ENCODE measurements at places on chromosomes 2 and 18.

GRCh38 chr18:66510357-66511045 is 93.4 kb downstream of the CDH19 start:
- no peak for DNase-seq

- peak; percentile 66 for DNase-seq
Observed at GRCh38 chr2:30706534-30707303, 100.5 kb downstream of the CAPN13 start.

- DNase-seq, result no peak
Observed at GRCh38 chr2:129912871-129913694, 66.4 kb upstream of the RAB6C start.

DNA sequence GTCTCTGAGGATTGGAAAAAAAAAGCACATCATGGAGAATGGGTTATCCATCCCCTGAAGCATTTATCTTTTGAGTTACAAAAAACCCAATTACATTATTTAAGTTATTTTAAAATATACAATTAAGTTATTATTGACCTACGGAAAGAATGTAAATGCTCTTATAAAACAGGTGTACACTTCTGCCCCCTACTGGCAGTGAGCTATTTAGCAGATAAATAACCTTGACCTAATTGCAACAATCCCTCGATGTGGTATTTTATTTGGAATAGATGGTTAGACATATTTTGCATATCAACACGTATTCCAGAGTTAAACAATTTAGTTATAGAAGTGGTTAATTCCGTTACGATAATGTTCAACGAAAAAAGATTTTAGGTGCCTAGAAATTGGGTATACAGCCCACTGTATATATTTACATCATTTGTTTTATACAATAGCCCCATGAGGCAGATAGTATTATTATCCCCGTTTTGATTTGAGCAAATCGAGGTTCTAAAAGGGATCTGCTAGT is 9.1 kb upstream of the DAW1 start:
- peak; percentile 81 for DNase-seq

DNA sequence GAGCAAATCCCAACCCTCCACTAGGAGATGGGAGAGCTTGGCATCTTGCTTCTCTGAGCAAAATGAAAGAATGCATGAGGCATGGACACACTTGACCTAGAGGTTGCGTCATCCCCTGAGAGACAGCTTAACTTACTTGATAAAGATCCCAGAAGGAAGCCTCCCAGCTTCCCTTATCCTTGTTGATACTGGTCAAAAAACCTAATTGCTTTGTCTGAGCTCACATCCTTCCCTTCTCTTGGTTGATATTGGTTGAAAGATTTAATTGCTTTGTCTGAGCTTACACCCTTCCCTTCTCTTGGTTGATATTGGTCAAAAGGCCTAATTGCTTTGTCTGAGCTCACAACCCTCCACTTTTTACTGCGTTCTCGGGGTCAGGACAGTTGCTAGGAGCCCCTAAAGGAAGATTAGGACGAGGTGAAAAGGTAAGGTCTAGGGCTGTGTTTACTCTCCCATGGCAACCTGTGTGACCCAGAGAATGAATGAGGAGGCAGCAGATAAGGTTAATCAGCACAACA is 12.2 kb upstream of the BOD1L2 start:
- peak; percentile 5 for DNase-seq

DNA sequence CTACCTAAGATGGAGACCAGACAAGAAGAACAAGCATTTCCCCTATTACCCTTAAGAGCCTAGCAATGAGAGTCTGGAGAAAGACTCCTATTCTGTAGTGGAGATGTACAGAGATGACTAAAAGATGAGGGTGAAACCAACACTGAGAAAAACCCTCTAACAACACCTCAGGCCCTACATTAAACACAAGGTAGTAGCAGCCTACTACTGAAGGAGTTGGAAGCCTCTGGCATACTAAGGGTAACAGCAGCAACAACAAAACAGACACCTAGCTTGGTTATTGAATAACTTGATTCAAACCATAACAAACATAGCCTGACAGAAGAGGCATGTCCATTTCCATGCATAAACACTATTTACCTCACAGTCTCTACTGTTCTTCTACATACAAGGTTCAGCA is 60.5 kb downstream of the UGP2 start:
- DNase-seq, result no peak

DNA sequence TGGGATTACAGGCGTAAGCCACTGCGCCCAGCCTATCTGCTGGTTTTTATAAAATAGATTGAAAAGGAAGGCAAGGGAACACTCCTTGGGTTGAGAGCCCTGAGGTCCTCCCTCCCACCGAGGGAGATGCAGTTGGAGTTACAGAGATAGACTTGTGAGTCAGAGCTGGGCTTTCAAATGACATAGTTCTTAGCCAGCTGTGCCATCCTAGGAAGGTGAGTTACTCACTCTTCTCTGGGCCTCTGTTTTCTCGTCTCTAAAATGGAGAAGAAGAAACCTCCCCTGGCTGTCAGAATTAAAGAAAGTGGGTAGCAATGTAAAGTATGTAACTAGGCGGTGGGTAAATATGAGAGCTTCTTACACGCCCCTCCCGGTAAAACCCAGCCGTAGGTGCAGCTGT is 2.4 kb downstream of the LRRFIP1 start:
- no peak for DNase-seq

- DNase-seq, result peak; percentile 66
Observed at GRCh38 chr18:452816-453215, 47.7 kb downstream of the COLEC12 start.

DNA sequence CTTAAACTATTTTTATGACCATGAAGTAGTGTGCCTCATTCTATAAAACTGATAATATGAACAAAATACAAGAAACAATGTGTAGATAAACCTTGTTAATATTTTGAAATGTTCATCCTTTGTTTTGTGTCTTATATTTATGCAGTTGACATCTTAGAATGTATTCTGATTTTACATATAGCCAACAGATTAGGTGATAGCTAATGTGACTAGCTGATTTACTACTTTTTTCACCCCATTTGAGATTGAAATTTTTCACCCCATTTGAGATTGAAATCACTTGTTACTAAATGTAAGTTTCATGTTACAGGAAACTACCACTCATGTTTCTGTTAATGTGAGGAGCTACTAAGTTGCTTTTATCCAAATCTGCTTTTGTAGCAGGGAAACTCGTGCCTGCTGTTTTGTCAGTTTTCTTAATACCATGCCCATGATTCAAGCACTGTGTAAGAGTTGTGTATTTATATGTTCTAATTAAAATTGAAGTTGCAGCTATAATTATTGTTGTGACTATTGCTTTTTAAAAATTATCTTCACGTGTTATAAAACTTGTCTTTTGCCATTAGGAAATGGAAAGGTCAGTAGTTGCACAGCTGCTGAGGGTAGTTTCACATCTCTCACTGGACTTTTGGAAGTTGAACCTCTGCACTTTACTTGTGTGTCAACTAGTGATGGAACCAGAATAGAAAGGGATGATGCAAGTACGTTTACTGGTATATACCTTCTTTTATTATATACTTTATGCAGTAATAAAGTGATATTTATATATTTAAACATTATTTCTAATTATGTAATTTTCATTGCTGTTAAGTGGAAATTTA is 96.6 kb downstream of the BIRC6 start:
- DNase-seq, result no peak

DNA sequence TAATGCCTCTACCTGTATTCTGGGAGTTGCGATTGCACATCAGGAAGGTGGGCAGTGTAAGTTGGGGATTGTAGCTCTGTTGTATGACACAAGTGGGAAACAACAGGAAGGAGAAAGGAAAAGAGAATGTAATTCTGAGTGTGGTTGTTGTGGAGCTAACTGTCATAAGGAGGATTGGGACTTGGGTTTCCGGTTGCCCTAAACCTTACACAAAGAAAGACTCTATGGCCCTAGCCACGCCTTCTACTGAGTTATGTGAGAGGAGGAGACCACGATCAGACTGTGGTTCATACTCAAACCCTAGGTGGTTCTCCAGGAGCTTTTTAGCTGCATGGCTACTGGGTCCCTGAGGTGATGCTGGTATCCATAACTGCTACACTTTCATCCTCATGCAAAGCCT is 86.5 kb downstream of the TANC1 start:
- DNase-seq, result no peak

DNA sequence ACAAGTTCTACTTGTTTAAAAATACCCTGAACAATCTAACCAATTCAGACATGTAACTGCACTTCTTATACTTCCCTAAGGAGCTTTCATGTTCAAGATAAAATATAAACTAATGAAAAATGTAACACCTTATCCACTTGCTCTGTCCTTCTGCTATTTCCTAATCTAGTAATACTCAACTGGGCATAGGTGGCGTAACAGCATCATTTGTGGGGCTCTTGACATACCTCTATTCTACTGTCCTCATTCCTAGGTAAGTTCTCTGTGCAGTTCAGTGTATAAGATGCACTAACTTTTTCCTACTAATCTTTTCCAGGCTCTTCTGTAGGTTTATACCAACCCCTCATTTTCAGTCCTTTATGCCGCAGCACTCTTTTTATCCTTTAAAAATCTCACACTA is 36.7 kb downstream of the PRKD3 start:
- peak; percentile 50 for DNase-seq

GRCh38 chr2:105143467-105144151 is 97.9 kb upstream of the GPR45 start:
- no peak for DNase-seq

DNA sequence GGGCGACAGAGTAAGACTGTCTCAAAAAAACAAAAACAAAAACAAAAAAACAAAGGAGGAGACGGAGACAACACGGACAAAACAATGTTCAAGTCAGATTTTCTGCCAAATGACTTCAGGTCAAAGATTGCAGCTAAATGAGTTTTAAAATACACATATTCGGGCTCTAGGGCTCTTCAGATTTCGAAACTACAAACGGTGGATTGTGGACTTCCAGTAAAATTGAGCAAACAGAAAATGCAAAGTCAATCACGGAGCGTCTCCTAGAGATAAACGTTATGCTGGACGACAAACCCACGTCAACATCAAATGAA is 558 bp downstream of the MRPS5 start:
- no peak for DNase-seq

DNA sequence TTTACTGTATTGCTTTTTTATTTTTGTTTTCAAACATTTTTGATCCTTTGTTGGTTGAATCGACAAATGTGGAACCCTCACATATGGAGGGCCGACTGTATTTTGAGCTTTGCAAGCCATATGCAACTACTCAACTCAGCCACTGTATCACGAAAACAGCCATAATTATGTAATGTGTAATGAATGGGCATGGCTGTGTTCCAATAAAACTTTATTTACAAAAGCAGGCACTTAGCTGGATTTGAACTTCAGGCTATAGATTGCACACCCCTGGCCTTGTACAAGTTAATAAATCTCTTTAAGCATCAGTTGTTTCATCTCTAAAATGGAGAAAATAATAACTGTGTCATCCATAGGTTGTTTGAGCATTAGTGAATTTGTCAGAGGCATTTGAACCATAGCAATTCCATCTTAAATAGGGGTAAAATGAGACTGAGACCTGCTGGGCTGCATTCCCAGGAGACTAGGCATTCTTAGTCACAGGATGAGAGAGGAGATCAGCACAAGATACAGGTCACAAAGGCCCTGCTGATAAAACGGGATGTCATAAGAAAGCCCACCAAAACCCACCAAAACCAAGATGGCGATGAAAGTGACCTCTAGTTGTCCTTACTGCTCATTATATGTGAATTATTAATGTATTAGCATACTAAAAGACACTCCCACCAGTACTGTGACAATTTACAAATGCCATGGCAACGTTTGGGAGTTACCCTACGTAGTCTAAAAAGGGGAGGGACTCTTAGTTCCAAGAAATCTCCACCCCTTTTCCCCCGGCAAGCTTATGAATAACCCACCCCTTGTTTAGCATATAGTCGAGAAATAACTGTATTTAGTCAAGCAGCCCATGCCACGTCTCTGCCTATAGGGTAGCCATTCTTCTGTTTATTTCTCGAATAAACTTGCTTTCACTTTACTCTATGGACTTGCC is 13.7 kb upstream of the LTBP1 start:
- DNase-seq, result no peak

GRCh38 chr2:190534310-190535120 is at the start of gene NEMP2:
Gene NEMP2 (minus strand): TSS chr2:190534722. CDS start chr2:190534655, 67 bp downstream.
- DNase-seq, result peak; percentile 95

DNA sequence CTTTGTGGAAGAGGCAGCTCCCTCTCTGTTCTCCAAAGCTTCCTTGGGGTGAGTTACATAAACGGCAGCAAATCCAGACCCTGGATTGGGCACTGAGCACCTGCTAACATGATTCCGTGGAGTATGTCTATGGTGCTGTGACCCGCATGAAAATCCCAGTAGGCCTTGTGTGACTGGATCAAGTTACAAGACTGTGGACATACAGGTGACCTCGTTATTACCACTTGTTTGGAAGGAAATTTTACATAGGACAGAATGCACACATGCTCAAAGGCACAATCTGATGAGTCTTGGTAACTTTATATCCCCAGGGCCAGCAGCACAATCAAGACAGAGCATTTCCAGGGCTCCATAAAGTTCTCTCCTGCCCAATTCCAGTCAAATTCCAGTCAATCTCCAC is 120.2 kb upstream of the OTOS start:
- no peak for DNase-seq

- no peak for DNase-seq
Observed at GRCh38 chr2:217045700-217046475, 186.0 kb upstream of the TNP1 start.

DNA sequence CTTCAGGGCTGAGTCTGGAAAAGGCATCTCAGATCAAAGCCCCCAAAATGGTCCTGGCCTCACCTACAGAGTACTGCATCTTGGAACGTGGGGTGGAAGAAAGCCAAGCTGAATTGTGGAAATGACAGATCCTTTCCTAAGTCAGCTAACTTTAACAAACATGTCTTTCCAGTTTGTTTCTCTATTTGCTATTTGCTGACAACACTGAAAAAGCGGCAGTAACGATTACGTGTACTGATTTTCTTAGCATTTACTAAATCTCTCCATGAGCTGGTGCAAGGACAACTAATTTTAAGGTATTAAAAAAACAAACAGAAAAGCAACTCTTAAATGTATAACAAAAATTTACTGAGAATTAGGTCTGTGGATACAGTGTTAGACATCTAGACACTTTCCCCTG is 1.1 kb downstream of the HIBCH start:
- DNase-seq, result no peak

DNA sequence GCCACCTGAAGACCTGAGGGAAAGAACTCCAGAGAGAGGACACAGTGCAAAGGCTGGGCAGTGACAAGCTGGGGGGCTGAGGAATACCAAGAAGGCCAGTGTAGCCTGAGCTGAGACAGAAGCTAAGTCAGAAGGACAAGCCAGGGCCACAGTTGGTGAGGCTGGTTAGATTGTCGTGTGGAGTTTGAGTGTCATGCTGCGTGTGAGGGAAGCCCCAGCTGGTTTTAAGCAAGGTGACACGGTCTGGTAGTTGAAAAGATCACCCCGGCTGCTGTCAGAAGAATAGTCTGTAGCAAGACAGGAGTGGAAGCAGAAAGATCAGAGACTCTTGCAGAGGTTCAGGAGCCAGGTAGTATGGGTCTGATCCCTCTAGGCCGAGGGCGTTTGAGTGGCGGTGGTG is 50.6 kb upstream of the RMDN2 start:
- no peak for DNase-seq
